WERI-Rb-1 (cell line): ENCODE measurements at places on chromosomes 2 and 18.

- no peak for DNase-seq
Observed at GRCh38 chr2:181036445-181036844, 56.0 kb downstream of the UBE2E3 start.

- no peak for DNase-seq
Observed at GRCh38 chr18:36179562-36180355, 7.5 kb upstream of the MOCOS start.

- DNase-seq = no peak
Observed at GRCh38 chr2:161031511-161031910, 128.7 kb upstream of the TANK start.

DNA sequence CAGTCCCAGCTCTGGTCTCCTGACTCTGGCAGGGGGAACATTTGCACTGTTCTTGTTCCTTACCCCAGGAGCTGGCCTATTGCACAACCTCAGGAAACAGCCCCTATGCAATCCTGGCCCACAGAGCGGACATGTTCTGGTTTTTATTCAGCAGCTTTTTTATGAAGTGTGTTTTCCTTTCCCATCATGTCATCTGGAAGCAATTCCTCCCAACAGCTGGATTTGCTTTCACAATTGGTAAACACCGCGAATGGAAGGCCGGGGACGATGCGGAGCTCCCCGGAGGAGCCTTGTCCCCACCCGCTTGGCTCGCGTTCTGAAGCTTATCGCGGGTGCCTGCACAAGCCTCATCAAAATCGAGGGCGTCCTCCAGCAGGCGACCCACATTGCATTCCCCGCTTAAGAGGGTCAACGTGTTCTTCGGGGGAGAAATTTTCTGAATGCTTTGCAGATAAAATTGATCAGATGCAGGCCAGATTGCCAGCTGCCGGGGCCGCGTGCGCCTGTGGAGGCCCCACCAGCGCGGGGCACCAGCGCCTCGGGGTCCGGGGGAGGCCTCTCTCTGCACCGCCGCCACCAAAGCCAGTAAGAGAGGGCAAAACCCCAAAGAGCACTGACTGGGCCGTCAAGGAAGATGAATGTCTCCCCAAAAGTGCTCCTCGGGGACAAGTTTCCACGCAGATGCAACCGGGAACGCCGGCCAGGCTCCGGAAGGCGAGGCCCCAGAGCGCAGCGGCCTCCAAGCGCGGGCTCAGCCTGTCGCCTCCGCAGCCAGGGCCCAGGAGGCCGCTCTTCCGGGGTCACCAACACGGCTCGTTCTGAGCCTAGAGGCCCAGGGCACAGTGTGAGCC is 60.3 kb upstream of the SP3 start:
- DNase-seq = no peak

GRCh38 chr2:103213028-103213542 is 451.3 kb downstream of the TMEM182 start:
- no peak for DNase-seq

GRCh38 chr2:191126386-191127085 is 24.3 kb downstream of the STAT4 start:
- DNase-seq = no peak

- peak; percentile 66 for DNase-seq
Observed at GRCh38 chr2:158719403-158719802, 75.7 kb upstream of the DAPL1 start.

DNA sequence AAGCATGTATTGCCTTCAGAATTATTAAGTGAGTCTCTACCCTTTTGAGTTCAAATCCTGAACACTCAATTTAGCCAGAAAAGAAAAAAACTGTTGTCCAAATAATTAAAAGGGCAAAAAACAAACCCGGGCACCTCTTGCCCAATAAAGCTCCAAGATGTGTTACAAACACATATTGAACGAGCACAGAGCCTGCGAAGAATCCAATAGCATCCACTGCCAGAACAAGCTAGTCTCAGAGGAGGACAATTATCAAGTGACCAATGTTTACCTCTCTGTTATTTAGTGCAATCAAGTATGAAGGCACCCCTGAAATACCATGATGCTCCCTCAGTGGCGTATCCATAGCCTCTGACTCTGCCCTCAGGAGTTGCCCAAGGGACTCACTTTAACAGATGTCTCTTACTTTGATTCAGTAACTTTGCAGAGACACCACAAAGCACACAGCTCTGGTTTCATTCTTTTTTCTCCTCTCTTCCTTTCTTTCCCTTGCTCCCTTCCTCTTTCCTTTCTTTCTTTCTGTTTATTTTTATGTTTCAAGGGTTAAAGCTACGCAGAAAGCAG is 93.5 kb upstream of the SPATS2L start:
- DNase-seq = no peak

GRCh38 chr2:100742277-100743254 is 77.4 kb upstream of the NPAS2 start:
- DNase-seq = no peak

GRCh38 chr18:67597759-67598158 is 81.2 kb upstream of the DSEL start:
- no peak for DNase-seq

- DNase-seq = no peak
Observed at GRCh38 chr18:49841236-49842217, 28.2 kb upstream of the ACAA2 start.

DNA sequence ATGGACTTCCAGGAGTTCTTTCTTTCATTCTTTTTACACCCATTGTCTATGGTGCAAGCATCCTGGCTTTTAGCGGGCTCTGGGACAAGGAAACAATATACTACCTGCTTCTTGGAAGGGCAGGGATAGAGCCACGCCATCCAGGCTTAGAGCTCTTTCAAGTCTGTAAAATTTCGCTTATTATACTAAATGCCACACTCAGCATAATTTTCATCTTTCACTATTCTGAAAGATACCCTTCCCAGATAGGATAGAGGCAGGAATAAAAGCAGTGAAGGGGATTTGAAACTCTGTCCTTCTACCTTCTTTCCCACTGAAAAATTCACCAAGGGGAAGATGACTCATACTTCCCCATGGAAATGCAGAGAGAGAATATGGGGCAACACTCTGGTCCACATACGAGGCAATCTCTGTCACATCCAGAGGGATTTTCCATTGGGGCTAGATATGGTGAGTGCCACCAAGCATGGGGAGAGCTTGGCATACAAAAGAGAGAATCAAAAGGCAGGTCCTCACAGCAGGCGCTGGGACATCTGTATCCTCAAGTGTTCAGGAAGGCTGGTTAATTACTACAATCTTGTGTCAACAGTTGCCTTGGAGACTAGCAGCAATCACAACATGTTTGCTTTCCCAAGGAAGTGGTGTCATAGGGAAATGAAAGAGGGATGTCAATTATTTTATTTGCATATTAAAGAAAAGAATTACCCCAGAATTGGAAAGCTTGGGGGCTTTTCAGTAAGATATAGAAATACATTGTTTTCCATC is 127.6 kb downstream of the TDRD15 start:
- no peak for DNase-seq

DNA sequence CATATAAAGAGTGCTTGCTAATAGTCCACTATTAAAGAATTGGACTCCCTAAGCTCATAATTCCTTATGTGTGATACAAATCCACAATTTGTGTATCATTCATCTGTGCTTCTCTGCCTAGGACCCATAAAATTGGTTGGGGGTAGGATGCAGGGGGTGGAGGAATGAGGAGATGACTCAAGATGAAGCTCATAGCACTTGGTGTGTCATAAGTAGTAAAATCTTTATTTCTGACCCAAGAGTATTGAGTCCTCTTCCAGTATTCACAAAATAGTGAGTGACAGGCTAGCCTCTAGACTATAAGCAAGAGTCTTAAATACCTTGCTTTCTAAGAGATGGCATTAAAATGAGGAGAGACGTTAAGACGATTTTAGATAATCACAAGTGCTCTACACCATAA is 390.9 kb upstream of the CDH19 start:
- no peak for DNase-seq

GRCh38 chr18:26544451-26544850 is 3.9 kb downstream of the KCTD1 start:
- no peak for DNase-seq

- DNase-seq = no peak
Observed at GRCh38 chr2:239608260-239608659, 207.4 kb upstream of the HDAC4 start.

- DNase-seq = no peak
Observed at GRCh38 chr2:30287857-30288513, 56.7 kb downstream of the LBH start.

DNA sequence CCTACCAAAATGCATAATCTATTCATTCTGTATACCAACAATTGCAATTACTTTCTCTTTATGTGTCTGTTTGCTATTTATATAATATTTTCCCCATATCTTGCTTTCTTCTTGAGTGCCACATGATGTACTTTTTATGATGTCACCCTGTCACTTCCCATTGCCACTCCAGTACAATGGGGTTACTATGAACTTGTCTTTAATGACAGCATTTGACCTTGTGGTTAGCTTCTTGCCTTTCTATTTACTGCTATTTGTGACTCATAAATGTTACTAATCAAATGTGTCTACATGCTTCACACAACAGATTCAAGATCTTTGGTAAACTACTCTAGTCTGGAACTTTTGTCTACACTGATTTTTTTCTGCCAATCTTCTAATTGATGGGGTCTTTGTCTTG is 486.3 kb downstream of the NR4A2 start:
- DNase-seq = no peak

- no peak for DNase-seq
Observed at GRCh38 chr2:64836566-64836965, 152.6 kb upstream of the SLC1A4 start.

DNA sequence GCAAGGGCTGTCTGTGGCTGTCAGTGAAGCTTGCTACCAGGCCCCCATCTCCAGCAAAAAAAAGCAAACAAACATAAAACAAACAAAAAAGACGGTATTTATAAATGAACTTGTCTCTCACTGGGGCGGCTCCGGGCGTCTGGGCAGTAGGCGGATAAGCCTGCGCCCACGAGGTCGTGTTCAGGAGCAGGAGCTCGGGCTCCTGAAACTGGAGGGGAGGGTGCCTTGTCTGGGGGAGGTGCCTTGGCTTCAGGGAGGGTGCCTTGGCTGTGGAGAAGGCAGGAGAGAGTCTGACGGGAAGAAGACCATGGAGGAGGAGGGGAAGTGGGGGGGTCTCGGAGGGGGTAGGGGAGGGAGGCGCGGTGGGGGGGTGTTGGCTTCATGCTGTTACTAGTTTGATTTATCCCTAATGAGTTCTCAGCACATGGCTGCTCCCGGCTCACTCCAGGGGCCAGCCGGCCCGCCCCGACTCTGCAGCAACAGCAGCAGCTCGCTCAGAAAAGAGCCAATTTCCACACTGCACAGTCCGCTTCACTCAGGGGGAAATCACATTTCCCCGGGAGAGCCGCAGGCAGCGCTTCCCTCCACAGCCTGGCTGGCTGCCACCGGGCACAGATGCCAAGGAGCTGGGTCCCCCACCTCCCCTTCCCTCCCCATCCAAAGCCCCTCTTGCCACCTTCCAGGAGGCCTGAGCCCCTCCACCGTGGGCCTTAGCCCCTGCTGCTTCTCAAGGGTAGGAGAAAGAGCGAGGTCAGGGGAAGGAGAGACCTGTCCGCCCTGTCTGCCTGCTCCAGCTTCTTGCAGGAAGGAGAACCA is 38.7 kb downstream of the PSD4 start:
- DNase-seq = no peak

DNA sequence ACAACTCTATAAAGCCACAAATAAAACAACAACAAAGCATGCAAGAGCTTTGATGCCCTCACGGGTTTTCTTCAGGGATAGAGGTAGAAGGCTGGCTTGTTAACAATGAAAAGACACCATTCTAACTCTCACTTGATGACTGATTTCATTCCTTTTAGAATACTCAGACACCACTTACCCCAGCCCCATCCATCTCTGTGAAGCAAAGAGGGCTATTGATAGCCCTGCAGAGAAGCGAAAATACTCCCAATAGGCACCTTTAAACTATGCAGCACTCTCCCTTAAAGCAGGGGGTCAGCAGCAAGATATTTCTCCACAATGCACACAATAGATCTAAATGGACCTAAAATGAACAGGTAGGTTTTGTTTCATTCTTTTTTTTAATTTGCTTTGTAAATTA is 35.1 kb downstream of the ZNF385B start:
- DNase-seq = no peak

GRCh38 chr2:10073706-10074105 is 6.5 kb downstream of the CYS1 start:
- DNase-seq = peak; percentile 48

- DNase-seq = peak; percentile 51
Observed at GRCh38 chr2:96147593-96148201, 2.5 kb upstream of the DUSP2 start.

DNA sequence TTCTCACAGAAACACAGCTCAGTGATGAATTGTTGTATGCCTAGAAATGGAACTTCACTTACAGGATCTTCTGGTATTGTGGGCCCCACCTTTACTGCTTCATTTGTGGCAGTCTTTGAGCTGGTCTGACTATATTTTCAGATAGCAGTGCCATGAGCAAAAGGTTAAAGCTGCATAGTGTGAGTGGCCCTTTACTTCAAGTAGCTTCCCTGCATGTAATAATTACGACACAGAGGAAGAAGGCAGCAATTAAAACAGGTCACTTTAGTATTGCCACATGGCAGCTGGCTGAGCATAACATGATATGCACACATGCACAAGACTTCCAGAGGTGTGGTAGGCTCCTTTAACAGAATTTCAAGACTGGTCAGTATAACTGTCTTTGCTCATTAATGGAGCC is 426.3 kb upstream of the ZEB2 start:
- DNase-seq = no peak

GRCh38 chr2:198314559-198315153 is 510.3 kb downstream of the PLCL1 start:
- no peak for DNase-seq

- no peak for DNase-seq
Observed at GRCh38 chr2:219731173-219731572, 103.7 kb downstream of the SLC4A3 start.

- DNase-seq = no peak
Observed at GRCh38 chr2:73350035-73350691, 35.5 kb upstream of the ALMS1 start.

DNA sequence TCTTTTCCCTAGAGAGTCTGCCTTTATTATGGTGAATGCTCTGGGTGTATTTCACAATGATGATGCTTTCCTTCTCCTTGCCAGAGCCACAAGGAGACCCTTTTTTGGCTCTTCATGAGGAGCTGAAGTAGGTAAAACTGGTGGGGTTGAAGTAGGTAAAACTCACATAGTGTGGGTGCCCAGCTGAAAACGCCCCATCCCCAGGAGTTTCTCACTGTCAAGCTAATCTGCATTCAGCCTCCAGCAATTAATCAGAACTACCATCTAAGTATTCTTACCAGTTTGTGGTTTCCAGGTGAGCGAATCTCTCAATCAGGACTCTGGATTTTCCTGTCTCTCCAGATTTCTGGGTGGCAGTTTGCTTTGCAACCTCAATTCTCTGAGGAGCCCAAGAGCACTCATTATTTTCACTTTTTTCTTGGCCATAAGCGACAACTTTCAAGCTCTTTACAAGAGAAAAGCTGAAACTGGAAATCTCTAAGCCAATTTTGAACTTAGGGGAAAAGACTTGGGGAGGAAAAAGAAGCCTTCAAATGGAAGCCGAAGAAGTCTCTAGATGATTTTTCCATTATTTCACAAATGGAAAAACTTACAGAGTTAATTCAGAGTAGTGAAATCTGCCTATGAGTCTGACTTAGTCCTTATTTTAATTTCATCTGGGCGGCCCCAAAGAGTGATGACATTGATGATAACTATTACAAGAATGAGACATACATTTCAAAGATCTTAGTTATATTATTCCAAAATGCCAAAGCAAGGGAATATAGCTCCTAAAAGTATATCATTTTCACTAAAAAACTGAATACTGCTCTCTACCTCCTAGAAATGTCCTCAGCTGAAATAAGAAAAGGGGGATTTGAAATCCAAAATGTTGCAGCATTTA is 121.4 kb upstream of the MAP3K20 start:
- no peak for DNase-seq
